ENCODE measurements at places on chromosomes 13 and 19. TPM values are rescaled to one million over a fixed set of nuclear protein-coding genes. Genes with fewer than 3 reads are reported as not detected.

KCTD15 gene
- 5.8 TPM for polyA plus RNA-seq

FFAR2 gene
- not detected for polyA plus RNA-seq

DNA sequence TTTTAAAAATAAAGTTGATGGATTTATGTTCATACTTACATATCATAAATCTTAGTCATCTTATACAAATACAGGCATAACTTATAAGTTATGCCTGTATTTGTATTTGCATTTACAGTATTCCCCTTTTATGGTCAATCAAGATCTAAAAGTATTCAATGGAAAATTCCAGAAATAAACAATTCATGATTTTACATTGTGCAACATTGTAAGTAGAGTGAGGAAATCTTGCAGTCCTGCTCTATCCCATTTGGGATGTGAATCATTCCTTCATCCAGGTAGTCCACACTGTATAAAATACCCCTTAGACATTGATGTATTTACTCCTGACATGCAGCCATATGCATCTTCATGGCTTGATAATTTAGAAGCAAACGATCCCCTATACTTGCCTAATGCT is 795.3 kb downstream of the SLITRK1 start:
- H3K27ac ChIP-seq = no peak overlapping the region
- H3K4me3 ChIP-seq = no peak overlapping the region
- no peak for DNase-seq
- H3K36me3 ChIP-seq = no peaks in the 10 kb centered on the region

DNA sequence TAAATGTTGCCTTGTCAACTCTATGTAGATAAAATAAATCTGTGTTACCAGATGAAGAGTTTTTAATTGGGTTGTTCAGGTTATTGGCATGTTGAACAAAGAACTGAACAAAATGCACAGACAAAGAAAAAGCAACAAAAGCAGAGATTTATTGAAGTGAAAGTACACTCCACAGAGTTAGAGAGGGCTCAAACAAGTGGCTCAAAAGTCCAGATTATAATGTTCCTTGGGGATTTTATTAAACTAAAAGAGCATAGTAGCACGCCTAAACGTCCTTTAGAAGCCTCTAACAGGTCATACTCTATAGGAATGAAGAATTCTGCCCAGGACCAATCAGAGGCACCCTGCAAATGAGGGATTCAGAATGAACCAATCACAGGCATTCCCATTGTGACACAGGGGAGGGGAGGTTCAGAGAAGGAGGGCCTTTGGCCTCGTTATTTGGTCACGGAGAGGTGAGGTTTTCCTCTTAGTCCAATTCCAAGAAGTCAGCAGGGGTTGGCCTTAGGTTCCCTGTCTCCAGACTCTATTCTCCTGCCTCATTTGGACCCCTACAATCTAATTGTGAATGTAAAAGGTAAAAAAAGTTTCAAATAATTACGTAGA is 12.8 kb downstream of the PSMC4 start:
- no peak overlapping the region for H3K27ac ChIP-seq
- no peaks in the 10 kb centered on the region for H3K4me1 ChIP-seq
- H3K4me3 ChIP-seq = no peak overlapping the region
- no peak for DNase-seq
- peaks cover 12% of the 10 kb centered on the region for H3K36me3 ChIP-seq

- H3K36me3 ChIP-seq = no peaks in the 10 kb centered on the region
- no peaks in the 10 kb centered on the region for H3K4me1 ChIP-seq
- no peaks in the 10 kb centered on the region for H3K27me3 ChIP-seq
- H3K4me3 ChIP-seq = no peak overlapping the region
- no peak overlapping the region for H3K27ac ChIP-seq
- DNase-seq = no peak
These were observed 22.1 kb downstream of the NLRP4 start for GRCh38 chr19:55858401-55858800.

Data from GM23338 (cell line).